Cardiac fibroblast (primary cell): ENCODE measurements at places on chromosomes 2 and 18.

DNA sequence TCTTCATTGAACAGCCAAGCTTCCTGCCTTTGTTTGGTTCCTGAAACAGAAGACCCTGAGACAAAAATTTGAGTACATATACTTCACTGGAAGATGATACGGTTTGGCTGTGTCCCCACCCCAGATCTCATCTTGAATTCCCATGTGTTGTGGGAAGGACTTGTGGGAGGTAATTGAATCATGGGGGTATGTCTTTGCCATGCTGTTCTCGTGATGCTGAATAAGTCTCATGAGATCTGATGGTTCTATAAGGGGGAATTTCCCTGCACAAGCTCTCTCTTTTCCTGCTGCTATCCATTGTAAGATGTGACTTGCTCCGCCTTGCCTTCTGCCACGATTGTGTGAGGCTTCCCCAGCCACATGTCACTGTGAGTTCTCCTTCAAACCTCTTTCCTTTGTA, 76.5 kb downstream of the BABAM2 start:
- DNase-seq, result peak; percentile 42

- DNase-seq, result no peak
These were observed 36.7 kb upstream of the NEB start for GRCh38 chr2:151770995-151771394.

- no peak for DNase-seq
These were observed 202.3 kb downstream of the SLC8A1 start for GRCh38 chr2:40249577-40249976.

DNA sequence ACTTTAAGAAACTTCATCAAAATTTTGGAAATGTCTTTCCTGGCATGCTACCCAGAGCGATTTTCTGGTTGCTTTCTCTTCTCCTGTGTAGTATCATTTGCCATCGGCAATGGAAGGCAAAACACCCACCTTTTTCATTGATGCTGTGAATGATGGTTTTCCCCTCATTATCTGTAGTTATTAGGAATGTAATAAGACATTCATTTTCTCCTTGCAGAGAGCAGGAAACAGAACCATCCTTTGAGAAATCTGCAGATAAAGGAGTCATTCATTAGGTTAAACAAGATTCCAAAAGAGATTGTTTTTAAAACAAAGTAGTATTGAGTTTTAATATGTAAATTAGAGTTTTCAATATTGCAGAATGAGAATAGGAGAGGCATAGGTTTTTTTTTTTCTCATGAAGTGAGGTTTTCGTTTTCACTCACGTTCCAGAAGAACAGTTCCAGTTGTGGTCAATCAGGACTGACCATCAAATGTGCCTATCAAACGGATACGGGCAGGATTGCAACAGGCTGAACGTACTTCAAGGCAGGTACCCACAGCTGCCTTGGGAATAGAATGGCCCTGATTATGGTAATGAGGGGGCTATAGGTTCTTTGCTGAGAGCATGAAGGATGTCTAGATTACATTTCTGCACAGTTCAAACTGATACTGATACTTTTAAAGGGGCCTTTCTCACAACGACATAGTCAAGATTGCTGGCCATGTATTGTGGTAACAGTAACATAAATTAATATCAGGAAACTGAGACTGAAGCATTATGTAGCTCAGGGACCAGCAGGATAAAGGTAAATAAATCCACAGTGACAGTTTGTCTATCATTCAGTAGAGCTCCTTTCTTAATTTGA, 49.8 kb upstream of the PLA2R1 start:
- DNase-seq, result no peak

DNA sequence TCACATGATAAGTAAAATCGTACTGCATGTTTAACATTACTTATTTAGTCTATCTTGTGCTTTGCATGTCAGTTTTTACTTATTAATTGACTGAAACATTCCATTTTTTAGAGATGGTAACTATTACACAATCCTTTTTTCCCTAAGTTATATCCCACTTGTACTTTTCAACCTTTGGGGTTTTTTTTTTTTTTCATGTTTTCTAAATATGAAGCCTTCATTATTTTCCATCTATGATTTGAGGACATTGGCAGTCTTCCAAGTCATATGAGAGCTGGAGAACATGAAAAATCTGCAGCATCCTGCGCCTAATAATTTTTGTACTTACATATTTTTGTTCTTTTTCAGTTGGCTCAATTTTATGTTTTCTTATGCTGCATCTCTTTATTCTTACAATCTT, 113.9 kb downstream of the MYO1B start:
- DNase-seq, result peak; percentile 36
